Activated effector memory CD4-positive, alpha-beta T cell treated with anti-CD3 and anti-CD28 coated beads, Interleukin-2, amount 50 U/mL, for 16 hours (primary cell): ENCODE measurements at places on chromosomes 6 and 20.

- peak; percentile 55 for DNase-seq
Measured at GRCh38 chr6:35185971-35186370, 27.8 kb upstream of the SCUBE3 start.

DNA sequence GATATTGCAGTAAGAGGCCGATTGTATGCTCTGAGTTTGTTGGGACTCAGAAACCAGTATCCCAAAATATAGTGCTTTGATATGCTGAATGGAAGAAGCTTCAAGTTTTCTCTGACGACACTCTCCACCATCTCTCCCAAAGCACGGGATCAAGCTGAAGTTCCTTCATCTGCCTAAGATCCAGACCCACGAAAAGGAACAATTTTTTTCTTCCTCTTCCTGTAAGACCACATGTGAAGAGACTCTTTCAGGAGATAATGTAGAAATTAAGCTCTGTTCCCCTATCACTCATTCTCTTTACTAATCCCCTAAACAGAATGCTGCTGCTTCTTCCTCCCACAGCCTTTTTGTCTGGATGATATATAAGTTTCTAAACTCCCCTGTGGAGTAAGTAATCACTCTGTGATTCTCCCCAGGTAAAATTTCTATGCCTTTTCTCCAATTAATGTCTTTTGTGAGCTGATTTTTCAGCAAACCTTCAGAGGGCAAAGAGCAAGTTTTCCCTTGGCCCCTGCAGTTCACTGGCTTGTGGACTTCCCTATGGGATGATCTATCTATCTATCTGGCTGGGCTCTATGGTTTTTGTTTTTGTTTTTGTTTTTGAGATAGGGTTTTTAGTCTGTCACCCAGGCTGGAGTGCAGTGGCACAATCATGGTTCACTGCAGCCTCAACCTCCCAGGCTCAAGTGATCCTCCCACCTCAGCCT, 13.5 kb upstream of the PNRC1 start:
- DNase-seq: no peak

GRCh38 chr6:67916399-67916798, 718.7 kb upstream of the ADGRB3 start:
- DNase-seq: no peak

DNA sequence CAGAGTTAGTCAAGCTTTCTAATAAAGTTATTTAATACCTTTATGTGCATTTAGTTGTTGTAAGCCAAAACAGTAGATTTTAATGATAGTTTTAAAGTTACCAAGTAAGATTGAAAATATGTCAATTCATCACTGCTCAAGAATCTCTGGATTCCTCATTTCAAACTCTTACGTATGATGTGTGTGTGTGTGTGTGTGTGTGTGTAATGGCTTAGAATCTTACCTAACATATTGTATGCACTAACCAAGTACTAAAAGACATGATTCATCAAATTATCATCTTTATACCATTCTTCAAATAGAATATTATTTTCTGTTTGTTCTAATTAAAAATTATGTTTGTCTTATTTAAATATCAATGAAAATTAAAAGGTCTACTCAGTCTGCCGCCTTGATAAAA, 41.5 kb upstream of the ZNF337 start:
- no peak for DNase-seq

DNA sequence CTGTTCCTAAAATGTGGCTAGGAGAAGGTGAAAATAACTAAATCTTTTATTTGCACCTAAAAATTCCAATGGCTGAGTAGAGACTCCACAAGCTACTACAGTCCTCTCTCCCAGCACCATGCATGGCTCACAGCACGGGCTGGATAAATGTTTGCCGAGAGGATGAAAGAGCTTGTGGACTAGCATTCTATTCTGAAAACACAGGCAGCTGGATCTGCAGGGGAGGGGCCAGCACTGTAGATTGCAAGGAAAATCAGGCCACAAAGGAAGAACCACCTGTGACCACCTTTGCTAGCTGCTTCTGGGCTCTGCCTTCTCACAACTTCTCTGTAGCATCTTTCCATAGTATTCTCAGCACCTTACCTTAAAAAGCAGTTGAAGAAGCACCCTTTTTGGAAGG, 46.6 kb downstream of the CLIC5 start:
- no peak for DNase-seq

DNA sequence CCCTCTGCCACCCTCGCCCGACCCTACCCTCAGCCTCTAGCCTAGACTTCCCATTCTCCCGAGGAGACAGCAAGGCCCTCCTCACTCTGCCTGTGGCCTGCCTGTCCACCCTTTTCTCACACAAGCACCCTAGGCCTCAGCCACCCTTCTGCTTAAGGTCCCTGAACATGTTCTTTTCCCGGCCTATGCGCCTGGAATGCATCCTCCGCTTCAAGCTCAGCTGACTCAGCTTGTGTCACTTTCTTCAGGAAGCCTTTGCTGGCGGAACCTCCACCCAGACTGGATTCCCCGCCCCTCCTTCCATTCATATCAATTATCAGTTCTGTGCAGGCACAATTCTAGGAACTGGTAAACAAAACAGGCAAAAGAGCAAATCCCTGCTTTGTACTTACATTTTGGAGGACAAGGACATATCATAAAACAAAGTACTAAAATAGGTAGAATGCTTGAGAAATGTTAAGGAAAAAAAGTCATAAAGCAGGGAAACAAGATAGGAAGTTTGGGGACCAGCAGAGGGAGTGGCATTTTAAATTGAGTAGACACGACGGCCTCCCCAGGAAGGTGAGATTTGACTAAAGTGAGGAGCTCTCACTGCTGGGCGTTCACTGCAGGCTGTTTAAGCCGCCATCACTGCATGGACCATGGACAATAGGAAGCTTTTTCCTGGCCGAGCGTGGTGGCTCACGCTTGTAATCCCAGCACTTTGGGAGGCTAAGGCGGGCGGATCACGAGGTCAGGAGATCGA, 17.9 kb upstream of the SNHG17 start:
- peak; percentile 57 for DNase-seq

DNA sequence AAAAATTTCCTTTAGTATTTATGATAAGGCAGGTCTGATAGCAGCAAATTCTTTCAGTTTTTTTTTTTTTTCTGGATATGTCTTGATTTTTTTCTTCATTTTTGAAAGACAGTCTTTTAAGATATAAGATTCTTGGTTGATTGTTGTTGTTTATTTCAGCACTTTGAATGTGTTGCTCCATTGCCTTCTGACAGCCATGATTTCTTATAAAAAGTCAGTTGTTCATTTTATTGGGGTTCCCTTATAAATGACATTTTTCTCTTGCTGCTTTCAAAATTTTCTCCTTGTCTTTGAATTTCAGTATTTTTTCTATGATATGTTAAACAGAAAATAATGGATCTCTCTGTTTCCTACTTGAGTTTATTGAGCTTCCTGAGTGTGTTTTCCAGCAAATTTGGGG, 152.3 kb downstream of the ISM1 start:
- DNase-seq: no peak
